Stimulated activated naive B cell treated with anti-CD40 and anti-IgM and Interleukin-4, amounts not matched to agents 10 μg/mL and 1 μg/mL and 100 μg/mL, for 72 hours (primary cell): ENCODE measurements at places on chromosomes 12 and 14.

- DNase-seq: no peak
These were observed 75.8 kb downstream of the GPATCH2L start for GRCh38 chr14:76227450-76228050.

GRCh38 chr12:2267703-2268470 lies 215.1 kb downstream of the CACNA1C start:
- DNase-seq: no peak

DNA sequence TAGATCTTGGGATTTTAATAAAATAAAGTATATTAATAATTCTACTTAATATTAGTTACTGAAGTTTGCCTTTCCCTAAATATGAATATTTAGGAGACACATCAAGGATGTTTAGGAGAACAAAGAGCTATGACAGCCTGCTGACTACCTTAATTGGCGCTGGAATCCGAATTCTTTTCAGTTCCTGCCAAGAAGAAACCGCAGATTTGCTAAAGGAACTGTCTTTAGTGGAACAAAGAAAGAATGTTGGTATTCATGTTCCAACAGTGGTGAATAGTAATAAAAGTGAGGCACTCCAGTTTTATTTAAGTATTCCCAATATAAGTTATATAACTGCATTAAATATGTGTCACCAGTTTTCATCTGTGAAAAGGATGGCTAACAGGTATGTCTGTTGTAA lies 54.5 kb downstream of the MIS18BP1 start:
- no peak for DNase-seq

DNA sequence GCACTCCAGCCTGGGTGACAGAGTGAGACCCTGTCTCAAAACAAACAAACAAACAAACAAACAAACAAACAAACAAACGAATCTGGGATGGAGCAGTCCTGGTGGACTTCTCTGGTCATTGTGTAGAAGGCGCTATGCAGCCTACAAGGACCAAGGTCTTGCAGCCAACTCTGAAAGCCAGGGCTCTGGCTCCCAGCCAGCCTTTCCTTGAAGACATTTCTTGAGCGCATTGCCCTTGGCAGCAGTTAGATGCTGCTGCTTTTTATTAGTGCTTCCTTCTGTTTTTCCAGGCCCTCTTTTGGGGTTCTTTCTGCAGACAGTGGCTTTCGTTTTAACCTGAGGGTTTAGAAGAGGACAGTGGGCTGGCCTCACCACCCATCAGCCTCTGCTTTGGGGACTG lies 20.2 kb downstream of the CCDC177 start:
- no peak for DNase-seq
